Keratinocyte (primary cell): ENCODE measurements at places on chromosomes 16 and 17. TPM values are rescaled to one million over a fixed set of nuclear protein-coding genes. Genes with fewer than 3 reads are reported as not detected.
A peak's percentile ranks its signal among the peaks of the same experiment; 100 is the strongest.

The ASB16 gene
- polyA plus RNA-seq, result not detected in 3 replicates

The PRAC1 gene
- polyA plus RNA-seq, result not detected in 3 replicates

- no peak overlapping the region for H3K4me3 ChIP-seq
- no peaks in the 10 kb centered on the region for H3K27me3 ChIP-seq
- DNase-seq, result peak; percentile 56
- H3K27ac ChIP-seq, result peak overlapping the region; percentile 80
- no peaks in the 10 kb centered on the region for H3K36me3 ChIP-seq
- H3K4me1 ChIP-seq, result peaks cover 76% of the 10 kb centered on the region
These were observed 111.6 kb upstream of the HAS3 start for GRCh38 chr16:68993885-68994284.

DNA sequence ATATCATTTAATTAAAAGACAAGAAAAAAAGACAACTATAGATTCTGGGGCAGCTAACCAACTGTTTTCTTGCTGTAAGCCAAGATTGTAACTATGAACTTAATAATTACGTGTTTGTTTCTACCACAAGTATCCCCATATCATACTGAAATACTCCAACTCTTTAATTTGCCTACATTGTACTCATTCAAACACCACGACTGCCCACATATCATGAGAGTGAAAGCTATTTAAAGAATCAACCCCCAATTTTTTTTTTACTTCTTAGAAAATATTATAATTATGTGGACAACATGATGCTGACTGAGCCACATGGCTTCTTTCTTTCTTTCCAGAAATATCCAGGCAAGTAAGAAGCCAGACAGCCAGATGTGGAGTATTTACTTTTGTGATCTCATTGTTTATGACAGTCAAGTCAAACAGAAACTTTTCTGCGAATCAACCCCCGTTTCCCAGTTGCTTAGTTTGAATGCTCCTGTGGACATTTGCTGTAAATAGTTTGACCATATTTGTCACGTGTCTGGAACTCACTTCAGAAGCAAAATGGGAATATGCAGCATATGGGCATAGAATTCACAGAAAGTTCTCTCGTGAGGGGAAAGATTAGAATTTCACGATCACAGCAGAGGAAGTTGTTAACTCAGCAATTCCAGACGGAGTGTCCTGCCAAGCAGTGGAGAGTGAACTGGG lies 126.8 kb upstream of the PSMD7 start:
- no peaks in the 10 kb centered on the region for H3K4me1 ChIP-seq
- H3K4me3 ChIP-seq, result no peak overlapping the region
- no peaks in the 10 kb centered on the region for H3K27me3 ChIP-seq
- DNase-seq, result no peak
- H3K36me3 ChIP-seq, result no peaks in the 10 kb centered on the region
- no peak overlapping the region for H3K27ac ChIP-seq

GRCh38 chr17:43734376-43734775 lies 24.2 kb downstream of the SOST start:
- peaks cover 16% of the 10 kb centered on the region for H3K4me1 ChIP-seq
- no peaks in the 10 kb centered on the region for H3K27me3 ChIP-seq
- no peak overlapping the region for H3K27ac ChIP-seq
- no peaks in the 10 kb centered on the region for H3K36me3 ChIP-seq
- DNase-seq, result no peak
- no peak overlapping the region for H3K4me3 ChIP-seq

DNA sequence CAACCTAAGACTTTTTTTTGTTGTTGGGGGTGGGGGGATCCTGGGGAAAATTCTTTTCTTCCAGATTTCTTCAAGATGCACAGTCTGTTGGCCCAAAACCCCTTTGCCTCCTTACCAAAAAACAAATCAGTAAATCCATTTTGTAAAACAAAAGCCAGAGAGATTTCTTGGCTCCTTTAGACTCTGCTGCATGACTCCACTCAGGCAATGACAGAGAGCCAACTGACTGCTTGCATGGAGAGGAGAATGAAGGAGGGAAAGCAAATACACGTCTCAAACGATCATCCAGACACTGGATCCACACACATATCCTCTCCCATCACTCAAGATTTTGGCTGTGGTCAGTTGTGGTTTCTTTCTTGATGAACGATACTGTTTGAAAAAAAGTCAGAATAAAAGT lies 13.8 kb downstream of the COPRS start:
- no peak overlapping the region for H3K27ac ChIP-seq
- no peaks in the 10 kb centered on the region for H3K27me3 ChIP-seq
- H3K4me3 ChIP-seq, result no peak overlapping the region

- H3K27ac ChIP-seq, result no peak overlapping the region
- H3K4me3 ChIP-seq, result no peak overlapping the region
- H3K27me3 ChIP-seq, result no peaks in the 10 kb centered on the region
- peaks cover 20% of the 10 kb centered on the region for H3K4me1 ChIP-seq
- H3K36me3 ChIP-seq, result no peaks in the 10 kb centered on the region
- no peak for DNase-seq
These were observed 27.5 kb downstream of the ZCCHC14 start for GRCh38 chr16:87465306-87465705.

DNA sequence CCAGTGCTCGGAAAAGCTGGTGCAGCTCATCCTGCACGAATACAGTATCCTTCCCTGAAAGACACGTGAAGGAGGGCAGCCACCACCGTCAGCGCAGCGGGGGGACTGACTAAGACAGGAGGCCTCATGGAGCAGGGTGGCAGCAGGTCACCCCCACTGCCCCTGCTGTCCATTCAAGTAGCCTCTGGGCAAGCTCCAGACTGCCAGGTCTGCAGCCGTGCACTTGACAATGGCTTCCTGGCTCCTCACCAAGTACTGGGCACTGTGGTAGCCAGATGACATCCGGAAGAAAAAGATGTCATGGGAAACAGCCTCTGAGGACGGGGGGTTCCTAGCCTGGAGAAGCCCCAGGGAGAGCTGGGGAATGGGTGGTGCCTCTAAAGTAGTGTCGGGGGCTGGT lies 7.9 kb upstream of the MYO15A start:
- peaks cover 57% of the 10 kb centered on the region for H3K36me3 ChIP-seq
- H3K27ac ChIP-seq, result no peak overlapping the region
- H3K27me3 ChIP-seq, result no peaks in the 10 kb centered on the region
- H3K4me3 ChIP-seq, result no peak overlapping the region
- no peak for DNase-seq

DNA sequence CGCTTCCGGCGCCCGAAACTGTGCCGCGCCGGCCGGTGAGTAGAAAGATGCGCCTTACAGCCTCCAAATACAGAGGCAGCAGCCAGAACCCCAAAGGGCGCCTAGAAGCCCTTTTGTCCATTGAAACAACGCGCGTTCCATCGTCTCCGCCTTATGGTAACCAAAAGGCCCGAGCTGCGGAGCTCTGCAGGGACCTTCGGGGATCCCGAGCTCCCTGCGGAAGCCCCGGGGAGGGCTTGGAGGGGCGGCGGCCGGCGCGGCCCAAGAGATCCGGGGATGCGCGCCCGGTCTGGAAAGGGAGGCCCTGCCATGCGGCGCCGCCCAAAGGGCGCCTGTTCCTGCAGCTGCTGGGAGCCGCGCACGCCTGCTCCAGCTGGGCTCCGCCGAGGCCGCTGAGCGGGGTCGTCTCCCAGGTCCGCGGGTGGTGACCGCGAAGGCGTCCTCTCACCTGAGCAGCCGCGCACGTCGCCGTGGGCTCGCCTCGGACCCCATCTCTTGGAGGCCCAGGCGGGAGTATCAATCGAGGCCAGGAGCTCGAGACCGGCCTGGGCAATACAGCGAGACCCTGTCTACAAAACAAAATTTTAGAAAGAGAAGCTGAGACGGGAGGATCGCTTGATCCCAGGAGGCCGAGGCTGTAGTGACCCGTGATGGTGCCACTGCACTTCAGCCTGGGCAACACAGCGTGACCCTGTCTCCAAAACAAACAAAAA lies 742 bp upstream of the FBXO31 start:
- peak overlapping the region; percentile 60 for H3K27ac ChIP-seq
- peak overlapping the region; percentile 46 for H3K4me3 ChIP-seq
- DNase-seq, result no peak
- H3K36me3 ChIP-seq, result no peaks in the 10 kb centered on the region
- H3K27me3 ChIP-seq, result no peaks in the 10 kb centered on the region

DNA sequence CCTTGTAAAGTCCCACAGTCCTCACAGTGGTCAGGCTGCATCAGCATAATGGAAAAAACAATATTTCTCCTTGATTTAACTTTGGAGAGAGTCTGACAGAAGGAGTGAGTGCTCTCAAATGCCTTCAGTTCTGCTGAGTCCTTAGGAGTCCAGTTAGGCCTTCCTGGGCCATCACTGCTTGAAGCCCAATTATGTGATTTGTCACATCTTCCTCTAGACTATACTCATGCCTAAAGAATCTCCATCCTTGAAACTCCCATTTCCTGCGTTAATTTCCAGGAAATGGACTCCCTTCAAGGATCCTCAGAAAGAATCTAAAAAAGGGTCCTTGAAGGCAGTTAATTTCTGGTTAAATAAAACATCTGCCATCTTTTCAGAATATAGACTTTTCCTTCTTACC lies 52.8 kb downstream of the SLFN5 start:
- no peaks in the 10 kb centered on the region for H3K4me1 ChIP-seq
- no peak overlapping the region for H3K4me3 ChIP-seq
- no peak for DNase-seq
- H3K36me3 ChIP-seq, result no peaks in the 10 kb centered on the region
- H3K27me3 ChIP-seq, result peaks cover 4% of the 10 kb centered on the region

DNA sequence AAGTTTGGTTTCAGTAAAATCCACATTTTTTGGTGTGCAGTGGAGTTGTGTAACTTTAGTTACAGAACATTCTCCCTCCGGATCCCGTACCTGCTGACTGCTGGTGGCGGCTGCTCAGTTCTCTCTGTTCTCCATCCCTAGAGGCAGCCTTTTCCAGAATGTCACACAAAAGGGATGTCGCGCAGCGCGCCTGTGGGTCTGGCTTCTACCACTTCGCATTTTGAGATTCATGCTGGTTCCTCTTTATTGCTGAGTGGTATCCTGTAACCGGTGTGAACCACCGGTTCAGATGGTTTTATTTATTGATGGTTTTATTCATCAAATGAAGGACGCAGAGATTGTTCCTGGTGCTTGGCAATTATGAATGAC lies 981 bp upstream of the CEP131 start:
- H3K4me1 ChIP-seq, result peaks cover 17% of the 10 kb centered on the region
- H3K4me3 ChIP-seq, result no peak overlapping the region
- H3K27me3 ChIP-seq, result no peaks in the 10 kb centered on the region
- no peak for DNase-seq
- H3K27ac ChIP-seq, result no peak overlapping the region

- H3K4me3 ChIP-seq, result no peak overlapping the region
- H3K4me1 ChIP-seq, result peaks cover 46% of the 10 kb centered on the region
- H3K36me3 ChIP-seq, result peaks cover 25% of the 10 kb centered on the region
- DNase-seq, result no peak
These were observed 11.2 kb downstream of the MAP3K14 start for GRCh38 chr17:45305530-45306087.

DNA sequence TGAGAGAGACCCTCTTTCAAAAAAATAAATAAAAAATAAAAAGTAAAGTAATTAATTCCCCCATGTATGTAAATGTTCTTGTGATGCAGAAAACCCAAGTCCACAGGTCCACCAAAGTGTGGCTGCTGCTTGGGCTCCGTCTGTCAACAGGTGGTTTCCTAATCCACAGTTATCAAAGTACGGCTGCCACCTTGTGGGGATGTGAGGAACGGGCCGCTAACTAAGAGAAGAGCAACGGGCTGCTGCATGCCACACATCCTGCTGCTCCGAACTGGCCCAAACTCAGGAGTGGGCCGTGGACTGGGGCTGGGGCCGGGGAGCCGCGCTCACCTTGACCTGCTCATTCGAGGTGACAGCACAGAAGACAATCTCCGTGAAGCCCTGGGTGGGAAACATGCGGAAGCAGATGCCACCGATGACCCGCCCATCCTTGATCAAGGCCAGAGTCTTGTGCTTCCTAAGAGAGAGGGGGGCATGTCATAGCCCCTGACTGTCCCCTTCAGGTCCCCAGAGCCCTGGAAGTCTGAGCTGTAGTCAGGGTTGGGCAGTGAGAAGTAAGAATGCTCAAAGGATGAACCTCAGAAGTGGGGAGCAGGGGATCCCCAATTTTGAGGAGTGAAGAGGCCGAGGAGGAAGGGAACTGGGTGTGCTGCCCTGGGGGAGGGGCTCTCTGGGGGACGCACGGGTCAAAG lies 4.3 kb downstream of the KAT2A start:
- H3K27me3 ChIP-seq, result no peaks in the 10 kb centered on the region
- H3K4me3 ChIP-seq, result no peak overlapping the region
- H3K27ac ChIP-seq, result no peak overlapping the region
- DNase-seq, result no peak
- peaks cover 28% of the 10 kb centered on the region for H3K4me1 ChIP-seq

DNA sequence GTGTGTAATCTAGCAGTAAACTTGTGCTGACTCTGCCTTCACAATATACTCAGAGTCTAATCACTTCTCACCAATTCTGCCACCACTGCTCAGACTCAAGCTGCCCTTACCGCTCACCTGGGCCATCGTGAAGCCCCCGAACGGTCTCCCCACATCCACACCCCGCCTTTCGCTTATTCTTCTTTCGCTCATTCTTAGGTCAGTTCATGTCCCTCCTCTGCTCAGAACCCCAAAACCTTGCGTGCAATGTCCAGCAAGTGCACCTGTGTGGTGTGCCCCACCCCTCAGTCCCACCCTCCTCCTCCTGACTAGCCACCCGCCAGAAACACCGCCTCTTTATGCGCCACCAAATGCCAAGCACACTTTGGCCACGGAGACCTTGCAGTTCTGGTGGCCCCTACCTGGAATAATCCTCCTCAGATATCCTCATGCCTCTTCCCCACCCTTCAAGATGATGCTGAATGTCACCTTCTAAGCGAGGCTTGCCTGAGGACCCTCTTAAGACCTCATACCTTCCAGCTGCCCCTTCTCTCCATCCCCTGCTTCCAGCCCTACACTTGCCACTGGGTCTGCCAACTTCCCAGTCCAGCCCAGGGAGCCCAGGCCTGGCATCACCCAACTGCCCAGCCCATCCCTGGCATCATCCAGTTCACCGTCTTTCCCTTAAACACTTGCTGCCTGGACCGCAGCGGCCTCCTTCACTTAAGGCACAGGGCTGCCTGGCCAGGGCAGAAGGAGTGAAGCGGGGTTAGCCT lies 34.3 kb upstream of the RBFOX3 start:
- no peaks in the 10 kb centered on the region for H3K36me3 ChIP-seq
- no peaks in the 10 kb centered on the region for H3K27me3 ChIP-seq
- H3K4me3 ChIP-seq, result no peak overlapping the region
- no peak for DNase-seq
